Pulmonary artery endothelial cell (primary cell): ENCODE measurements at places on chromosomes 7 and 10. TPM values are rescaled to one million over a fixed set of nuclear protein-coding genes. Genes with fewer than 3 reads are reported as not detected.

C7orf33 gene
- total RNA-seq = not detected in 2 replicates

SPDYE1 gene
- total RNA-seq = not detected in 2 replicates

- no peak for DNase-seq
These were observed 30.3 kb downstream of the SKIDA1 start for GRCh38 chr10:21495002-21495751.

DNA sequence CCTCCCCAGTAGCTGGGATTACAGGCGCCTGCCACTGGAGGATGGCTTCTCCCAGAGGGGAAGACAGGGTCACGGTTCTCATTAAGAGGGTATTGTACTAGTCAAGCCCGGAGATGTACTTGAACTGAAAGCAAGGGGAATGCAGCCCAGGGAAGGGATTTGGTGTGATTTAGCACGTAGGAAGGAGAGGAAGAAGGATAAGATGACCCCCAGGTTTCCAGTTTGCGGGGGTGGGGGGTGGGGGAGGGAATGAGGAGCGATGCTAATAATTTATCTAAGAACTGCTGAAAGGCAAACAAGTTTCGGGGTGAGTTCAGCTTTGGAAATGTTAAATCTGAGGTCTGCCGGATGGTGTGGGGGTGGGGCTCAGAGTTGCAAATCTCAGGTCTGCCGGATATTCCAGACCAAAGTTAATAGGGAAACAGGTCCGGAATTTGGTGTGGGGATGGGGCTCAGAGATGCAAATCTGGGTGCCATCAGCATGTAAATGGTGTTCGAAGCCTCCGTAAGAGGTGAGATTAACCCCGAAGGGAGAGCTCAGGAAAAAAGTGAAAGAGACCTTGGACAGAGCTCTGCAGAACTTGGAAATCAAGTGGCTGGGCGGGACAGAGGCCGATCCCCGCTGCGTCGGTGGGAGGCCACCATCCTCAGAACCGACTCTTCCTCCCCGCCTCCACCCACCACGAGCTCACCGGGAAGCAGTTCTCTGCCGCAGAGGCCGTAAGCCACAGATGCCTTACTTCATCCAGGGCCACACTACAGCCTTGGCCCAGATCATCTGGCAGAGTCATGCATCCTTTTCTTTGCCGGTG lies 1.6 kb upstream of the SEPHS1 start:
- no peak for DNase-seq

DNA sequence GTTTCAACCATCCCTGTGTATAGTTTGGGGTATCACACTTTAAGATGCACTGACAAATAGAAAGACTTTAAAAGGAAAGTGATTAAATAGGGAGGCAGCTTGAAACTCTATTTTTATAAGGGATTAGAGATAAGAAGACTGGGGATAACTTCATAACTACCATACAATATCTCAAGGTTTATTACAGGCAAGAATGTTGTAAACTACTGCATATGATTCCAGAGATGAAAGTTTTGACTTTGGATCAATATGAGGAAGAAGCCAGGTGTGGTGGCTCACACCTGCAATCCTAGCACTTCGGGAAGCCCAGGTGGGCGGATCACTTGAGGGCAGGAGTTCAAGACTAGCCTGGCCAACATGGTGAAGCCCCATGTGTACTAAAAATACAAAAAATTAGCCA lies 96.1 kb downstream of the DNAJC1 start:
- no peak for DNase-seq

DNA sequence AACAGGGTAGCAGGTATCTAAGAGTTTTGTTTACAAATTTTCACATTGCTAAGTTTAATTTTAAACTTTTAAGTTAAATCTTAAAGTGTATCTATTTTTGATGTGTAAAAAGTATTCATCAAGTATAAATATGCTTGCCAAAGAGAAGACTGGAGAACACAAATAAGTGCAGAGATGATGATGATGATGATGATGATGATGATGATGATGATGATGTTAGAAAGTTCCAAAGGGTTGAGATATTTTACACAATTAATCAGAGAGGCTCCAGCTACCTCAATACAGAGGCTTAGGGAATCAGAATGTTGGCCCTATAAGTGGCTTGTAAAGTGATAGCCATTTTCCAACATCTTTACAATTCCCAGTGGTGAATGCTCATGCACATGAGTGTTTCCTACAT lies 209.0 kb upstream of the NPVF start:
- DNase-seq = no peak

- no peak for DNase-seq
These were observed 14.1 kb downstream of the CALML5 start for GRCh38 chr10:5485290-5485689.

- no peak for DNase-seq
These were observed 483.0 kb upstream of the C7orf33 start for GRCh38 chr7:148107443-148108127.

DNA sequence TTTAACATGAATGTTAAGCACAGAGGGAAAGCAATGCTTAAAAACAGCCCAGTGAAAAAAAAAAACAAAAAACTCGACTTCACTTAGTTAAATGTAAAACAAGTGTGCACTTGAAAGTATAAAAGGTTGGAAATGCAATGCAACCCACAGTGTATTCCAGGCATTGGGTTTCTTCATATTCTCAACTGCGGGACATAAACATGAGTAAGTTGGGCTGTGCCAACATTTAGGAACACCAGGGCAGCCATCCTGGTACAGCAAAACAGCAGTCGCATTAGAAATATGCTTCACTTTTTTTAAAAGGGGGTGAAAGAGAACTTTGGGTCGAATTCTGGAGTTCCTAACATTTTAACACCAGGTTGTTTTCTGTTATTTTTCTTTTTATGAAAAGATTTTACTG lies 937 bp downstream of the STEAP1 start:
- DNase-seq = no peak
